ENCODE measurements at places on chromosomes 16 and 17. TPM values are rescaled to one million over a fixed set of nuclear protein-coding genes. Genes with fewer than 3 reads are reported as not detected.

TMEM186 gene
- 16.7 TPM for total RNA-seq

SOCS1 gene
- 107 TPM for total RNA-seq

ST6GALNAC1 gene
- not detected for total RNA-seq

CLUH gene
- total RNA-seq = 53.1 TPM

PRAC2 gene
- total RNA-seq = not detected

DNA sequence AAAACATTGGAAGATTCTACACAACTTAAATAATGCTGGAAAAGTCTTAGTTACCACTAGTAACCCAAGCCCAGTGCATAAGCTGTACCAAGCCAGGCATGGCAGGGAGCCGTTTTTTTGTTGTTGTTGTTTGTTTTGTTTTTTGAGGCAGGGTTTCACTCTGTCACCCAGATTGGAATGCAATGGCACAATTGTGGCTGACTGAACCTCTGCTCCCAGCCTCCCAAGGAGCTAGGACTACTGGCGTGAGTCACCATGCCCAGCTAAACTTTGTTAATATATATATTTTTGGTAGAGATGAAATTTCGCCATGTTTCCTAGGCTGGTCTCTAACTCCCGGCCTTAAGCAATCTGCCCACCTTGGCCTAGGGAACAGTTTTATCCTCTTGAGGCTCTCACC is 564 bp upstream of the TMIGD1 start:
- no peaks in the 10 kb centered on the region for H3K36me3 ChIP-seq
- H3K27ac ChIP-seq = no peak overlapping the region
- peaks cover 5% of the 10 kb centered on the region for H3K4me1 ChIP-seq
- H3K4me3 ChIP-seq = no peak overlapping the region
- no peak for DNase-seq
- no peaks in the 10 kb centered on the region for H3K27me3 ChIP-seq

GRCh38 chr16:17396762-17397498 is 73.8 kb downstream of the XYLT1 start:
- no peak for DNase-seq
- H3K4me1 ChIP-seq = peaks cover 6% of the 10 kb centered on the region
- H3K27ac ChIP-seq = no peak overlapping the region
- H3K4me3 ChIP-seq = no peak overlapping the region
- no peaks in the 10 kb centered on the region for H3K27me3 ChIP-seq

DNA sequence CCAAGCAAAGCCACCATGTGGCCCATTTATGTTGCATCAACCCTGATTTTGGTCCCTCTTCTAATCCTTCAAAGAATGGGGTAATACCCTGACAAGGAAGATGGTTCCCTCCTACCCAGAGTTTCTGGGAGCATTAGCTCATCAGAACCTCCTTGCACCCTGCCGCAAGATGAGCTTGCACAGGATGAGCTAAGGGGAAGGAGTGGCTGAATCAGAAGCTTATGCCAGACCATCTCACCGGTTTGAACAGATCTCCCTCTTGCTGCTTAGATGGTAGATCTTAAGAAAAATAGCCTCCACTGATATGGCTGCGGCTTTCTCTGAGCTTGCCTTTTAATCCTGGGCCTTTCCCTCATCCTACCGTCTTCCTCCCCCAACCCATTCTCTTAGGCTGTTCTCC is 175.1 kb downstream of the SOX9 start:
- no peak for DNase-seq
- no peak overlapping the region for H3K4me3 ChIP-seq
- H3K27ac ChIP-seq = no peak overlapping the region
- H3K36me3 ChIP-seq = no peaks in the 10 kb centered on the region
- H3K4me1 ChIP-seq = no peaks in the 10 kb centered on the region

DNA sequence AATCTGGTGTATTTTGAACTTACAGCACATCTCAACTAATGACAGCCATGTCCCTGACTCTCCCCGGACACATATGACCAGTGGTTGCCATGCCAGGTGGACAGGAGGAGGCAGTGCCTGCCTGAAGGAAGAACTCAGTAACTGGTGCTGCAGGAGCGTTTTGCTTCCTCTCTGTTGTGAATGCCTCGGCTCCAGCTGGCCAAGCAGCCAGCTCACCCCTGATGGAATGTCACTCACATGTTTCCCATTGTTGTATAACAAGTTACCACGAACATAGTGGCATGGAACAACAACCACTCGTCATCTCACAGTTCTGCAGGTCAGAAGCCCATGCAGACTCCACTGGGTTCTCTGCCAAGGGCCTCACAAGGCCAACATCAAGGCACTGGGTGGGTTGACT is 20.1 kb upstream of the IRF8 start:
- peaks cover 7% of the 10 kb centered on the region for H3K4me1 ChIP-seq
- H3K4me3 ChIP-seq = no peak overlapping the region
- no peak for DNase-seq
- no peaks in the 10 kb centered on the region for H3K27me3 ChIP-seq

All from B cell (primary cell).